Type B pancreatic cell (in vitro differentiated cells): ENCODE measurements at places on chromosomes 13 and 19. TPM values are rescaled to one million over a fixed set of nuclear protein-coding genes. Genes with fewer than 3 reads are reported as not detected.

GRCh38 chr13:59277106-59277505, 886.6 kb downstream of the DIAPH3 start:
- DNase-seq: no peak

DNA sequence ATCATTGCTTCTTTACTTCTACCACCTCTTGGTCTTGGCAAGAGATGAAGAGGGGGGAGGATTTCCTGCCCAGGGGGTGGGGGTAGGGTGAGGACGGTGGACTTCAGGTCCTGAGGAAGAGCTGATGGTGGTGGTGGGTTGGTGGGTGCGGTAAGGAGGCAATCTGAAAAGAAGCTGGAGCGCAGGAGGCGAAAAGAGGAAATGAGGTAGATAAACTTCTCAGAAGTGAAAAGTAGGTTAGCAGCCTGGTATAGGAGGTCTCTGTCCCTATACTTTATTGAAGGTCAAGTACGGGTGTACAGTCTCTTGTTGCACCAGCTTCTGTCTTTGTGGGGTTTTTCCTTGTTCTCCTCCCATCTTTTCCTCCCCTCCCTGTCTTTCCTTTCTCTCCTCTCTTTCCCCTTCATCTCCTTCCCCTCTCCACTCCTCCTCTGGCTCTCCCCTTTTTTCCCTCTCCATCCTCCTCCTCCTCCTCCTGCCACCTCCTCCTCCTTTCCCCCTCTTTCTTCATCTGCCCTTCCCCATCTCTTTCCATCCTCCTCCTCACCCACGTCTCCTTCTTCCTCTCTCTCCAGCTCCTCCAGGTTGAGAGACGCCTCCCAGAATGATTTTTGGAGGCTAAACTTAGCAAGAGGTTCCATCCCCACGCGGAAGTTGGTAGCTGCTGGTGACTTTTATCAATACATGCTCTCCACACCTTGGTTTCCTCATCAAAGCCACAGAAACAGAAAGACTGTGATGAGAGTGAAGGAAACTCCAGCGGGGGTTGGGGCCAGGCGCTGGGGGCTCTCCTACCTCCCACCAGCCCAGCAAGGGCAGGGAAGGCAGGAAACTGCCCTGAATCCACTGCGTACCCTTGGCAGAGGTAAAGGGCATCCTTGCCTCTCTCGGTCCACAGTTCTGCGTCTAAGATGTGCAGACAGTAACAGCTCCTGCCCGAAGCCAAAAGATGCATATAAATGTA, 15.3 kb downstream of the TNFSF14 start:
- DNase-seq: no peak

- no peak for DNase-seq
Measured at GRCh38 chr13:34409496-34410182, 532.4 kb upstream of the NBEA start.

GRCh38 chr13:99429670-99430069, 71.6 kb upstream of the TM9SF2 start:
- no peak for DNase-seq

DNA sequence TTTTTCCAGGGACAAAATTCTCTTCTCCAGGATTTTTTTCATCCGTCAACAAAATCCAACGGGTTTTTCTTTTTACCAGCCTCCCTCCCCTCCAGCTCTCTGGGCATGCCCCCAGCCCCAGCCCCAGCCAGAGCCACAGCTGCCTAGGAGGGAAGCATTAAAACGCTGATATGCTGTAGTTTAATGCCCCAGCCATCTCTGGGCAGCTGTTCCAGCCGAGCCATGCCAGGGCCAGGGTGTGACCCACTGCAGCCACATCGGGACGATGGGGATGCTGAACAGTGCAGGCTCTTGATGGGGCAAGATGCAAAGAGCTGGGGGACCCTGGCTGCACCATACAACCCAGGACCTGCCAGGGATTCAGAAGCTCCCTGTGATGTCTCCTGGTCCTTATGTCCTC, 32.1 kb downstream of the TSHZ3 start:
- DNase-seq: no peak

DNA sequence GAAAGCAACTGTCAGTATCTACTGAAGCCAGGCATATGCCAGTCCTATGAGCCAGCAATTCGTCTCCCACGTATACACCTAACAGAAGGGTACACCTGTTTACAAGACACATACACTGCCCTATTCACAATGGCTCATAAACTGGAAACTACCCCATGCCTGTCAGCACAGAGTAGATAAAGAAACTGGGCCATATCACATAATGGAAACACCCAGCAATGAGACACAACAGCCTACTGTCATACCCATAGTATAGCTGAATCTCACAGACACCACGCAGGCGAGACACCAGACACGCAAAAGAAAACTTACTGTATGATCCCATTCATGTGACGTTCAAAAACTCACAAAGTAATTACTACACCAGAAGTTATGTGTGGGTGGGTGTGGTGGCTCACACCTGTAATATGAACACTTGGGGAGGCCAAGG, 15.7 kb downstream of the NOSIP start:
- no peak for DNase-seq

- no peak for DNase-seq
Measured at GRCh38 chr13:36207672-36208071, 6.7 kb downstream of the SOHLH2 start.

EFNB2 gene
- total RNA-seq: 48.6 and 67.1 TPM in 2 replicates

TLE5 gene
- total RNA-seq: 302 and 418 TPM in 2 replicates

ZNF563 gene
- total RNA-seq: 2.6 and 2.7 TPM in 2 replicates

DNA sequence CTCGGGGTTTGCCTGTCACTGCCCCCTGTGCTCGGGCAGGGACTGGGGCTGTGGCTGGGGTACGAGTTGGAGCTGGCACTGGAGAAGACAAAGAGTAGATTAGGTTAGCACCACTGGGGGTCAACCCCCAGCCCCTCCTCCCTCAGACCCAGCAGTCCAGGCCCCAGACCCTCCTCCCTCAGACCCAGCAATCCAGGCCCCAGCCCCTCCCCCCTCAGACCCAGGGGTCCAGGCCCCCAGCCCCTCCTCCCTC, 19.1 kb downstream of the ZNF575 start:
- DNase-seq: no peak

- no peak for DNase-seq
Measured at GRCh38 chr13:77196052-77196618, 130.8 kb downstream of the MYCBP2 start.

TUBB4A gene
- total RNA-seq: 6.8 and 10.9 TPM in 2 replicates

GRCh38 chr19:16398530-16399249, 73.1 kb downstream of the EPS15L1 start:
- DNase-seq: no peak

DNA sequence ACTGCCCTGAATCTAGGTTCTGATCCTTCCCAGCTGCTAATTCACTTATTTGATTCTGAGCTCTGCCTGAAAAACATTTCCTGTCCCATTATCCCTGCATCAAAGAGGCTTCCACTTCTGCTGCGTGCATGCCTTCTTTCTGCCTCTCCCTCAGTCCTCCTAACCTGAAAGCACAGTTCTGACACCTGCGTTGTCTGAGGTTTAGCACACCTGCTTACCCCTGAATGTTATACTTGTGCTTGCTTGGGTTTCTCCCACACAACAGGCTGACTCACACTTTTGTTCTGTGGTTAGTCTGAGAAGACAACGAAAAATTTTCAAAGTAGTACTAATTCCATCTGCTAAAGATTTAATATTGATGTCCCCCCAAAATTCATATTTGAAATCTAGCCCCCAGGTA, 3.1 kb upstream of the SOHLH2 start:
- no peak for DNase-seq

DNA sequence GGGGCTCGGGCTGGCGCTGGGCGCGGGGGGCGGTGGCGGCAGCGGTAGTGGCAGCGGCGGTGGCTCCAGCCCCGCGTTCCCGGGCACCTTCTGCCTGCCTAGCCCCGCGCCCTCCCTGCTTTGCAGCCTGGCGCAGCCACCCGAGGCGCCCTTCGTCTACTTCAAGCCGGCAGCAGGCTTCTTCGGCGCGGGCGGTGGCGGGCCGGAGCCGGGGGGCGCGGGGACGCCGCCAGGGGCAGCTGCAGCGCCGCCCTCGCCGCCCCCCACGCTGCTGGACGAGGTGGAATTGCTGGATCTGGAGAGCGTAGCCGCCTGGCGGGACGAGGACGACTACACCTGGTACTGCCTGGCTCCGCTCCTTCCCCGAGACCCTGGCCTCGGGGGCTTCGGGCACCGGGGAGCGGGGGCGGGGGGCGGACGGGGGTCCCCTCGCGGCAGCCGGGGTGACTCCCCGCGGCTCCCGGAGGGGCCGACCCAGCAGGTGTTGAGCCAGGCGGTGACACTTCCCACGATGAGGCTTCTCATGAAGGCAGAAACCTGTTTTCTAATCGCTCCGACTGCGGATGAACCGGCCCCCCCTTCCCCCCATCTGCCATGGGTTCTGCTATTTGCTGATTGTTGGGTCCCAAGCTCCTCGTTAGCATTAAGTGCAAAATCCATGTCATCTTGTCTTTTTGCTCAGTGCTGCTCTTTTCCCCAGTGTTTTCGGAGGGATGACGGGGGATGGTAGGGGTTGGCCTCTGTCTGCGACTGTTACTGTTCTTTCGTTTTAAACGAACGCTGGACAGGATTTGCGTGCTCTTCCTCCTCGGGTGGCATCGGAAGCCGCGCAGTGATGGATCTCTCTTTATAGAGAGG, 943 bp downstream of the SLAIN1 start:
- peak; percentile 71 for DNase-seq

- DNase-seq: no peak
Measured at GRCh38 chr13:57314897-57315520, 148.0 kb downstream of the PRR20E start.

DNA sequence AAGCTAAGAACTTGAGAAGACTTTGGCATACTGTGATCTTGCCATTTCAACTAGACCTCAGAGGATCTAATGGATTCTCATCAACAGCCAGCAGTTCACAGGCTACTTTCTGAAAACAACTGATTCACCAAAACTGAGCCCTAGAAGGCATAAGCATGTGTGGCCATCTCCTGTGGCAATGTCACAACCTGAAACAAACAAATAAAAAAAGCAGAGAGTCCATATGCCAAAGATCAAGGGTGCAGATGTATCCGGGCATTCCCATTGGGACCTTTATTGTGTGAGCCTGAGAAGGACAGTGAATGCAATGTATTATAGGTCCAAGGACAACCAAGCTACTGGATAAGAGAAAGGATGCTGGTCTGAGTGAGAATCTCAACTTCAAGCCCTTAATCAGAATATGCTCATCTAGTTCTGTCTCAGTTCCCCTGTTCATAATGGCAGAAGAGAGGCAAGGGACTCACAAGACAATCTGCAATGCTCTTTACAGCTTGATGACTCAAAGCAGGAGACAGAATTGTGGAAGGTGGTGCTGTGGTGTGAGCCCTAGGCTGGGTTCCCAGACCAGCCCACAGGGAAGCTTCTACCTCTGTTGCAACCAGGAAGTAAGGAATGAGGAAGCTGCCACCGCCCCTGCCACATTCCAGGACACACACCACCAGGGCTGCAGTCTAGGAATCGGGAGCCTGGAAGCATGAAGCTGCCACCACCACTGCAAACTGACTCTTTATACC, 133.7 kb downstream of the RAP2A start:
- no peak for DNase-seq

DNA sequence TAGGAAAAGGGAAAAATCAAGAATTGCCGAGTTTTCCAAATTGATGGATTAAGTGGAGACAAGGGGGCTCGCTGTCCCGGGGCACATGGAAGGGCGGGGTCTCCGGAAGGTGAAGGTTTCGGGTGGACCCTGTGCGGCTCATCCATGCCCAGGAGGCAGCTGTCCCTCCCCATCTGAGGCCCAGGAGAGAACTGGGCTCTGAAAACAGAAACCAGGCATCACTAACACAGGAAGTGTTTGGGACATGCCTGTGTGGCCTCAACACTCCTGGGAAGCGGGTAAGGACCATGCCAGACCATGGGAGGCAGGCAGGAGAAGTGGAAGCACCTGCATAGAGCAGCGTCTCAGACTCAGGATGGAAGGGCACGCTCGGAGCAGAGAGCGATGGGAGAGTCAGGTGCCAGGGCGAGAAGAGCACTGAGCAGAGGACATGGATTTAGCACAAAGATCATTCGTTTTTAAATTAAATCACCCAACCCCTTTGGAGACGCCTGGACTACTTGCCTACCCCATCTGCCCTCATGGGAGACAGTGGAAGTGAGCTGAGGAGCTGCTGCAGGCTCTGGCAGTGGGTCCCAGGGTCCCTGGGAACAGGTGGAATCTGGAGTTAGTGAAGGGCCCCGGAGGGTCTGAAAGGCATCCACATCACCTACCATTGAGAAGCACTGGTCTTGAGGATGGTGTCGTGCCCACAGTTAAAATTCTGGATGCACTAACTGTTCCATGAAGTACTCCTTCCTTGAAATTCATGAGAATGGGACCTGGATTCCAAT, 183.2 kb upstream of the SOX1 start:
- DNase-seq: peak; percentile 44

- peak; percentile 31 for DNase-seq
Measured at GRCh38 chr19:32171719-32172151, 173.7 kb upstream of the ZNF507 start.

MVB12A gene
- total RNA-seq: 32.0 and 37.7 TPM in 2 replicates

DNA sequence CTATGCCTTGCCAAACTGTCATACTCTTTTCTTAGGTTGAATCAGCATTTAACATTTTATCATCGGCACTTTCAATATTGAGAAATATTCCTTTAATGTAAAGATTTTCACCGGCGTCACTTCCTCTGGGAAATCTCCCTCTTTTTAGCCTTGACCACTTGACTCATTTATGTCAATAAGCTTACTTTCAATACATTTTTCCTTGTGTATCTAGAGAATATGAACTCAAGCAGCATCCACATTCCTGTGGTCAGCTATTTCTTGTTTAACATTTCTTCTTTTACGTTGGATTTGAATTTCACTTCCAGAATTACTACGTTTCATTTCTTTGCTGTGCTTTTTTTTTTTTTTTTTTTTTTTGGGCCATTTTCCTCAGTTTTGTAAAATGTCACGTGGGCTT, 271.2 kb upstream of the HTR2A start:
- DNase-seq: no peak

DNA sequence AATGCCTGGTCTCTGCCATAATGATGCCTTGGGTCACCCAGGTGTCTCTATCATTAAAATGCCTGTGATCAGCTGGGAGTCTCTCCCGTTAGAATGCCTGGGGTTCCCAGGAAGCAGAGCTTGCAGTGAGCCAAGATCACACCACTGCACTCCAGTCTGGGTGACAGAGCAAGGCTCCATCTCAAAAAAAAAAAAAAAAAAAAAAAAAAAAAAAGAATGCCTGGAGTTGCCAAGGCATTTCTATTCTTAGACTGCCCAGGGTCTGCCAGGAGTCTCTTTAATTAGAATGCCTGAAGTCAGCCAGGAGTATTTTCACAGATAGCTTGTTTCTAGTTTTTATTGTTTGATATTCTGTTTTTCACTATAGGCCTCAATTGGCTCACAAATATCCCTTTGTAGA, 1552.5 kb downstream of the UQCRFS1 start:
- no peak for DNase-seq

- DNase-seq: peak; percentile 90
Measured at GRCh38 chr19:12052497-12053169, at the start of gene ZNF878. TSS of gene ZNF878 (minus strand) at chr19:12052961. CDS start at chr19:12052801, 160 bp downstream.

GRCh38 chr19:43818500-43818899, 8.6 kb upstream of the ZNF283 start:
- DNase-seq: no peak
